ENCODE measurements at places on chromosomes 5 and 9.
A peak's percentile ranks its signal among the peaks of the same experiment; 100 is the strongest.

DNA sequence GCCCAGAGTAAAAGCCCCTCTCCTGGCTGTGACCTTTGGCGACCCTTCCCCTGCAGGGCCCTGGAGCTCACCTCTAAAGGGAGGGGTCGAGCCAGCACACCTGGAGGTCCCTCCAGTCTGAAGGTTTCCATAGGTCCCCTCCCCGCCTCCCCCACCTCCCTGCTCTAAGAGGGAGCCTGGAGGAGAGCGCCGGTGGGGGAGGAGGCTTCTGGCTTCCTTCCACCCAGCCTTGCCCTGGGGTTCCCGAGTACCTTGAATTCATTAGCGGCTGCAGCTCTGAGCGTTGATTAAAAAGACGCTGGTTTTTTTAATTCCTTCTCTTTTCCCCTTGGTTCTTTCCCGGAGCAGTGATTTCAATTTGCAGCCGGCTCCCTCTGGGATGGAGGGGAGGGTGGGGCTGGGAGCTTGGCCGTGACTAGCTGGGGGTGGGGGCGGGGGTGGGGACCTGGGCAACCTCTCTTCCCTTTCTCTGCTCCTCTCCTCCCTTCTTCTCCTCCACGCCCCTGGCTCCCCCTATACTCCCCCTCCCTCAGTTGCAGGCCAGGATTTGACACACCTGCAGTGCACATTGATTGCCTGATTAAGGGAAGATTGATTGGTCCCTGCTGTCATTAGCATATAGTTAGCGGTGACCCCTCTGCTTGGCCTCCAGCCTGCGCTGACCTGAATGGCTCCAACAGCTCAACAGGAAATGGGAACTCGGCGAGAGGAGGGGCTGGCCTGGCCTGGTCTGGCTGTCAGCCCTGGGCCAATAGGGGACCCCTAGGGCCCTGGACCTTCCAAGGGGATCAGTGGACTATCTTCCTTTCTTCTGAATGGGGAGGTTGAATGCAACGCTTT is 67.5 kb upstream of the RAPGEF1 start:
- DNase-seq: no peak

DNA sequence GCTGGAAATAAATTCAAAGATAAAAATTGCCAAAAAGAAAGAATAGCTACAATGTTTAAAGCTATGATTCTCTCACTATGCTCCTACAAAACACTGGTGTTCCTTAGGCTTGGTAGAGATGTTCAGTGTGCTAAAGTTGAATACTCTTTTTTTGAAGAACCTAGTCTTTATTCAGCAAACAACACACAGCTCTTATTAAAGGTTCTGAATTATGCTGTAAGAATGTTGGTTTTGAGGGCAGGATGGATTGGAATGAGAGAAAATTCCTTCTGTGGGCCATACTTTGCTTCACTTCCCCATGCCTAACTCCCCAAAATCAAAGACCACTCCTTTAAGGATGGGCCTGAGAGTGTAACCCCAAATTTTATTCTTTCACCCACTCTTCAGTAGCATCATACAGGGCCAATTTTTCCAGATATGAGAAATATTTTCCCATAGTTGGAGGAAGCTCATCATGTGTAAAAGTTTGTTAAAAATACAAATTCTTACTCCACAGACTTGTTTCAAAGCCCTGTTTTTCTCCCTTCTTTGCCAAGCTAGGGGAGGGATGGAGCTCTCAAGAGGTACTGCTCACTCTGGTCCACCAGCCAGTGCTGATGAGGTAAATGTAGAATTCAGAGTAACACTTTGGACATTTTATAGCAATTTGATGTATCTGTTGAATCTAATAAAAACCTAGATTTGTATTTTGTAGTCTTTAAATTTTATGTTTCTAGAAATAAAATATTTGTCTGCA is 99.3 kb downstream of the GDNF start:
- DNase-seq: no peak

GRCh38 chr9:85417674-85418073 is 324.1 kb downstream of the AGTPBP1 start:
- DNase-seq: no peak

DNA sequence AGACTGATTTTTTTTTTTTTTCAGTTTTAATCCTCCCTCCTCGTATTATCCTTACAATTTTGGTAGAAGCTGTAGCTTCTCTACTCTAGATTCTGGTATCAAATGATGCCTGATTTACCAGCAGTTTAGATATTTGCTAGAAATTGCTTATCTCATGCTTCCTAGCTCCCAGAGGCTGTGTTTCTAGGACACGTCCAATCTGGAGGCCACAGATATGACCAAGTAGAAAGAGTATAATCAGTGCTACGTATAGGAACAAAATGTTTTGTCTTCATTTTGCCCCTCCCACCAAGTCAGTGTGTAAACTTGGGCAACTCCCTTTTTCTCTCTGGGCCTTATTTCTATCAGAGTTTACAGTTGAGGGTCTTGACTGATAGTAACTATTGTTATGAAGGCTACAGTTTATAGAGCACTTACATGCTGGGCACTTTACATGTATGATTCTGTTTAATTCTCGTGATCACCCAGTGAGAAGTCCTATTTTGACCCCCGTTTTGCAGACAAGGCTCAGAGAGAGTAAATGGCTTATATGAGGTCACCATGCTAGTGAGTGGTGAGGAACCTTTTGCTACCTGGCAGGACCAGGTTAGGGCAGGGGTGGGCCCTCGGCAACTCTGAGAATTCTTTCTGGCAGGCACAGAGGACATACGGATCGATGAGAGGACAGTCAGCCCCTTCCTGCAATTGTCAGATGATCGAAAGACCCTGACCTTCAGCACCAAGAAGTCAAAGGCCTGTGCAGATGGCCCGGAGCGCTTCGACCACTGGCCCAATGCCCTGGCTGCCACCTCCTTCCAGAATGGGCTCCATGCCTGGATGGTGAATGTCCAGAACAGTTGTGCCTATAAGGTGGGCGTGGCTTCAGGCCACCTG is 7.6 kb downstream of the HDHD3 start:
- DNase-seq: no peak

GRCh38 chr5:38938424-38938823 is 92.6 kb downstream of the OSMR start:
- DNase-seq: no peak

GRCh38 chr9:84600739-84601138 is 68.8 kb upstream of the NTRK2 start:
- no peak for DNase-seq

- no peak for DNase-seq
Observed at GRCh38 chr5:136350343-136350742, 15.0 kb downstream of the TRPC7 start.

DNA sequence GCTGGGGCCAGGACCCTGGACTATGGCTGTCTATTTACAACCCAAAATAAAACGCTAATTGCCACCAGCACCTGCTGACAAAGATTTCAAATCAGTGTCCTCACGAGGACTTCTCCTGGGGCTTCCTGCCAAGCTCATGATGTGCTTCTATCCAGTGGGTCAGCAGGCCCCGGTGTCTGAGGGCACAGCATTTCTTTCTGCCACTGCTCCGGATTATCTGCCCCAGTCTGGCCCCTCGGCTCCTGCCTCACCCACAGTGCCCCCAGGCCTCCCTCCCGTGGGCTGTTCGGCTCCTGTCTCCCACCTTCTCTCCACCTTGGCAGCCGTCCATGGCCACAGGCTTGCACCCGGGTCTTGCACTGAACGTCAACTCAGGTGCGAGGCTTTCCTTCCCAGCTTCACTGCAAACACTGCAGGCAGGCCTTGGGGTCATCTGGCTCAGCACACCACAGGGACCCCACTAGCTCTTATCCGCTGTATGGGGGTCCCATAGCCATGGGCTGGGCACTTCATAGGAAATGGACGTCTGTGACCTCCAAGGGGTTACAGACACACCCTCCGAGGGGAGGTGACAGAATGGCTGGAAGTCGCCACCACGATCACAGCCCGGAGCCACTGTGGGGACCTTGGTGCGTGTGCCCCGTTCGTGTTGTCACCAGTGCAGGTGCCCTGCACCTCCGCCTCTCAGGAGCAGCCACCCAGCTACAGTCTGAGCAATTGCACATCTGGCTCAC is 43.8 kb upstream of the FCN1 start:
- DNase-seq: no peak

DNA sequence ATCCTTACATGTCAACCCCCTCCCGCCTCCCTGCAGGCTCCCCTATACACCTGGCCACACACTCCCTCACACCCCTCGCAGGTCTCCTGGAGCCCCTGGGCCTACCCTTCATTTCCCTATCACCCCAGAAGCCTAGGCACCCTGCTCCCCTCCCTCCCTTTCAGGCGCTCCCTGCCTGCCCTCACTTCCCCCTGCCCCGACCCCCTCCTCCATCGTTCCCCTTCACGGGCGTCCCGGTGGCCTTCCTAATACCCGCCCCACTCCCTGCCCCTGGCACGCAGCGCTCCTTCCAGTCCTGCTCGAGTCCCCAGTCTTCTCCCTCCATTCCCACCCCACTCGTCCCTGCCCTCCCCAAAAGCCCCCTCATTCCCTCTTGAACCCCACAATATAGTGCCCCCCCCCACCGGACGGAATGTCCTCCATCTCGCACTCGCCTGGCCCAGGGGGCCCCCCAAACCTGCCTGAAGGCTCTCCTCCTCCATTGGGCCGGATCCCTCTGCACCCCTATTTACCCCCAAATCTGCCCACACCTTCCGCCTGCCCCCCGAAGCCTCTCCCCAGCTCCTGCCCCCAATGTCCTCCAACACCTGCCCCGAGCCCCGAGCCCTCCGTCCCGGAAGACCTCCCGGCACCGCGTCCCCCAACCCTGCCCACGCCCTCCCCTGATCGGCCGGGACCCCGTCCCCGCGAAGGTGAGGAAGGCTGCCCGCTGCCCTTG is 746 bp downstream of the STRBP start:
- no peak for DNase-seq

- DNase-seq: no peak
Observed at GRCh38 chr5:134920848-134921575, 16.1 kb downstream of the PCBD2 start.

DNA sequence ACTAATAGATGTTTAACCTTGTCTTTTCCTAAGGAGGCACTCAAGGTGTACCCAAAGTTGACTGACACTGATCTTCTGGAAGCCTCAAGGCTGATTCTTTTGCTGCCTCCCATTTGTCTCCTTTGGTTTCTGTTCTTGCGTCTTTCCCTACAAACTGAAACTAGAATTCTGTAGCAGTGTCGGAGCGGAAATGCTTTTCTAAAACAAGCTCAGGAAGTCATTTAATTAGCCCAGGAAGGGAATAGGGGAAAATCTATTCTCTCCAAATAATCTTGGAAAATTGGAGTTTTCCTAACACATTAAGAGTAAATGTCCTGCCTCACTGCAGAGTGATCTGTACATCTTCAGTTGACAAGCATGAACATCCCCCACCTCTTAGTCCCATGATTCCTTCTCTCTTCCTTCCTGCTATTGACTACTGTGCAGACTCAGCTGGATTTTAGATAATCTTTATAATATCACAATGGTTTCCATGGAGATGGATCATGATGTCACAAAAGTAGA is 182.7 kb downstream of the NR3C1 start:
- no peak for DNase-seq

DNA sequence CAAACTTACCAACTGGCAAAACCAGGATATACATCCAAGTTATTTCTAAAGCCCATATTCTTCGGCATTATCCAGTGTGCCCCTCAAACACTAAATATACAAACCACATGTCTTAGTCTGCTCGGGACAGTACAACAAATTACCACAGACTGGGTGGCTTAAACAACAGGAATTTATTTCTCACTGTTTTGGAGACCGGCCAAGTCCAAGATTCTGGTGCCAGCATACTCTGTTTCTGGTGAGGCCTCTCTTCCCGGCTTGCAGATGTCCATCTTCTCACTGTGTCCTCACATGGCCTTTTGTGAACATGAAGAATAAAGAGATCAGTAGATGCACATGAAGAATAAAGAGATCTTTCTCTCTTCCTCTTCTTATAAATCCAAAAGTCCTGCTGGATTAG is 12.9 kb upstream of the SLCO6A1 start:
- peak; percentile 19 for DNase-seq

Measured in NCI-H1694 (cell line).